ENCODE measurements at places on chromosomes 12 and 14.

DNA sequence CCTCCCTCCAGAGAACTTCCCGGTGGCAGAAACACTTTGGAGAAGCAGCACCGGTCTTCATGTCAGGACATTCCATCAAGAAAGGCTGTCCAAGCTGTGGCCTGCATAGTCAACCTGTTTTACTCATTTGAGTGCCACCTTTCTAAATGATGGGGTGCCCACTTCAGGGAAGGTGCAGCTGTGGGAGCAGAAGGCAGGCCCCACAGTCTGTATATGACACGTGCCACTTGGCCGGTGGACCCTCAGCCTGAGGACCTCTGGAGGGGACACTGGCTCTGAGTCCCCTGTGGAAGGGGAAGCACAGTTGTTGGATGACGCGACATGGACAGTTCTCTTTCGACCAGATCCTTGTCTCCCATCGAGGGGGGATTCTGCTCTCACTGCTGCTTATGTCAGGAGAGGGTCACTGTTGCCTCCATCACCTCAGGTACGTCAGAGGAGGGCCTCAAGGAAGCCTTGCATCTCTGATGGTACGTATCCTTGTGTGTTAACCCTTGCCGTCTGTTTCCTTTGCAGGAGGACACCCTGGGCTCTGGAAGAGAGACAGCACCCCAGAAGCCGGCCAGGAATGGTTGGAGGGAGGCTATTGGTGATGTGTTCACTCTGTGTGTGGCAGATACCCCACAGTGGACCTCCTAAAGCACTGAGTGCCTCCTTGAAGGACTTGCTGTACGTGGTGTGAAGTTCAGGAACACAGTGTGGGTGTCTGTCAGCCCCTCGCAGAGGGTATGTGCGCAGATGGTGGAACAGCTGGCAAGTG is 132.1 kb upstream of the RTL1 start:
- DNase-seq: no peak

DNA sequence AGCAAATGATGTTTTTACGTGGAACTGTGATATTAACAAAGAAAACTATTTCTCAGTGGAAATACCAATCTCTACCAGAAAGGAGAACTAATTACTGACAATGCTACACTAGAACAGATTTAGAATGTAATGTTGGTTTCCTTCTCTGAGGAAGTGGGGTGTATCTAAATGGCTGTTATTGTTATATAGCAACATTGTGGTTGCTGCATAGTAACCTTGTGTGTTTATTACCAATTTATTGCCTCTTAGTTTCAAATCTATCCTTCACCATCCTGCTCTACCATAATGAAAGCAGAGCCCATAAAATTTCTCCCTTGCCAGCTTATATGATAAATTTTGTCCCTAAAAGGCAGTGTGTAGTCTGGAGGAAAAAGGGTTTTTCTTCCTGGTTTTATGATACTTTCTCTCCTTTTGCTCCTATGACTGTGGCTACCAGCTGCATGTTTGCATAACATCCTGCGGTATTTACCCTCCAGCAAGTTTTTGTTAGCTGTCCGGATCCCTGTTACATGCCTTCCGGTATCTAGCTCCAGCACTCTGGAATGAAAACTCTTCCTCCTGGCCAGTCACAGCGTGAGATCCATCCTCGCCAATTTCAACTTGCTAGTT is 5.7 kb upstream of the KLRK1 start:
- peak; percentile 75 for DNase-seq

- peak; percentile 63 for DNase-seq
Measured at GRCh38 chr12:49644620-49644994, 21.2 kb downstream of the PRPF40B start.

- peak; percentile 41 for DNase-seq
Measured at GRCh38 chr12:12718381-12718759, 1.2 kb downstream of the CDKN1B start.

DNA sequence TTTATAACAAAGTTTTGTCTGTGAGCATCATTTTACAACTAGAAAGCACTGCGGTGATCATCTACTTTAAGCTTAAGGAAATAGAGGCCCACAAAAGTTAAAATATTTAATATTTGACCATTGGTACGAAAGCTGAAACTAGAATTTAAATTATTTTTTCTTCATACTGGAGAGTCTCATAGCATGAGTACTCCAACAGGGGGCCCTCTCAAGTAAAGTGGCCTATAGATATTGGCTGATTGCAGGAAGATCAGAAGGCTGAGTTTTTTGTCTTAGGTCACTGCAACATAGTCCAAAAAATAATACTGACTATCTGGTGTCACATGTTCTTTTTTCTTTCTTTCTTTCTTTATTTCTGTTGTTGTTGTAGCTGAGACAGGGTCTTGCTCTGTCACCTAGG is 75.3 kb upstream of the ZDHHC17 start:
- no peak for DNase-seq

- DNase-seq: peak; percentile 16
Measured at GRCh38 chr12:51721282-51721940, 127.1 kb downstream of the FIGNL2 start.

DNA sequence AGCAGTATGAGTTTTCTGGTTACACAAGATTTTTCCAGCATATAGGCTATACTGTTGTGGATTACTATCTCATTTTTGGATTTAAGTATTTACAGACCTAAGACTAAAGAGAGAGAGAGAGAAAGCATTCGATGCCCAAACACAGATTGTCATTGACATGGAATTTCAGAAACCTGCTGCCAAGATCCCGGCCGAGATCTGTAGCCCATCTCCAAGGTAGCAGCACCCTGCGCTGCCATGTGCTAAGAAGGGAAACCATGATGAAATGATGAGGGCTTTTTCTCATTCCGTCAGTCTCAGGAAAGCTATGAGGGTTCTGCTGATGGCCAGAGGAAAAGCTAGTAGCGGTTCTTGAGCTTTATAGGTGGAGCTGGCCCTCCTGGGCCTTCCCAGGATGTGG is 135.6 kb upstream of the EVL start:
- DNase-seq: no peak

DNA sequence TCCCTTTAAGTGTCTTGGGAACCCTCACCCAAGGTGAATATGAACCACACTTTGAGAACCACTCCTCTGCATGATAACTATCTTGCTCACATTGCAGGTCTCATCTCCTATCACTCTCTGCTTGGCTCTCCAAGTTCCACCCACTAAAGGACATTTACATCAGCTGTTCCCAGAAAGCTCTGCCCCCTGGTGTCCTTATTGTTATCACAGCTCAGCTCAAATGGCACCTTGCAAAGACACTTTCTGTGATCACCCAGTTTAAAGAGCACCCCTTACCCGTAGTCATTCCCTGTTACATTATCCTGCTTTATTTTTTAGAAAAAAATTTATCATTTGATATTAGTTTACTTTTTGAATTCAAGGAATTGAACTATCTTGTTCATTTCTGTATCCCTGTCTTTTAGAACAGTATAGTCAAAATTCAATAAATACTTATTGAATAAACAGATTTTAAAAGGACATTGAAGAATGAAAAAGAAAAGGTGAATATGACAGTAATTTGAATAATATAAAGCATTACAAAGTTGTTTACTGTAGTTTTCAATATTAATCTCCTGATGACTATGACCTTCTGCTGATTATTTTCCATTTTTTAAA is 20.5 kb upstream of the GUCY2C start:
- DNase-seq: peak; percentile 48

- no peak for DNase-seq
Measured at GRCh38 chr14:103849151-103849886, 1.9 kb upstream of the PPP1R13B start.

GRCh38 chr14:31927348-31927832 is 149.7 kb upstream of the ARHGAP5 start:
- peak; percentile 96 for DNase-seq

DNA sequence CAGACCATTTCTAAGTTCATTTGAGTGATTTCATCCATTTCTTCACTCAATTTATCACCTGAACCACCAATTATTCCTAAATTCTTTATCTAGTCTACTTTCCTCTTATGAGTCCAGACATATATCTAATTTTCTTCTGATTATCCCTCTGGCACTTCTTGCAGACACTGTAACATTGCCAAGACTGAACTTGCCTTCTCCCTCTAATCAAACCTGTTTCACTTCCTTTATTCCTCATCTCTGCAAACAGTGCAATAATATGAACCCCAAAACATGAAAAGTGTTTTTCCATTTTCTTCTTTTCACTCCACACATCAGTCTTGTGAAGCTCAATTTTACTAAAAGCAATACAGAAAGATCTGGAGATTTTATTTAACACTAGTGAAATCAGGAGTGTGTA is 37.8 kb upstream of the PTPRQ start:
- DNase-seq: no peak

DNA sequence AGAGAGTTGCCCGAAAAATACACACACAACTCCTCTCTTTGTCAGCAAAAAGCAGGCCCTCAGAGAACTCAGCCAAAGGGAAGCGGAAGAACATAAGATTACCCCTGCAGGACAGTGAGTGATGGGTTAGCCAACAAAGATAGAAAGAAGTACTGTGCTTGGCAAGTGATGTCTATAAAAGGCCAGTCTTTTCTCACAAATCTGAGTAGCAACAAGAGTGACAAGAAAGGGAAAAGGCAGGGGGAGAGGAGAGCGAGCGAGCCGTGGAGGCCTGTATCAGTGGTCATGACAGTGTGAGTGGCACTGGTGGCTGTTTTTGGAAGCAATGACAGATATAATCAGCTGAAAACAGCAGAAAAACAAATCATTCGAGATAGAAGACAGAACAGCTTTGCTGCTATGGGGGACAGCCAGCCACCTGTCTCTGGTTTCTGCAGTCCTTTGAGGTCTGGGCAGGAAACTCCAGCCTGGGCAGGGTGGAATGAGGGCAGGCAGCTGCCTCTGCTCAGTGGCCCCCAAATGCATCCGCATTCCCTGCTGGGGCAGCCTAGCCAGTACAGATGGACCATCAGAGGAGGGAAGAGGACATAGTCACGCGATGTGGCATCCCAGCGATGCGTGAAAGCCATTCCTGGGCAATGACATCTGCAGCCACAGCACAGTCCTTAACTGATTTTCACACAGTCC is 74.7 kb downstream of the TRIM9 start:
- DNase-seq: peak; percentile 86

- no peak for DNase-seq
Measured at GRCh38 chr14:105857220-105857825, 330.9 kb downstream of the TMEM121 start.

DNA sequence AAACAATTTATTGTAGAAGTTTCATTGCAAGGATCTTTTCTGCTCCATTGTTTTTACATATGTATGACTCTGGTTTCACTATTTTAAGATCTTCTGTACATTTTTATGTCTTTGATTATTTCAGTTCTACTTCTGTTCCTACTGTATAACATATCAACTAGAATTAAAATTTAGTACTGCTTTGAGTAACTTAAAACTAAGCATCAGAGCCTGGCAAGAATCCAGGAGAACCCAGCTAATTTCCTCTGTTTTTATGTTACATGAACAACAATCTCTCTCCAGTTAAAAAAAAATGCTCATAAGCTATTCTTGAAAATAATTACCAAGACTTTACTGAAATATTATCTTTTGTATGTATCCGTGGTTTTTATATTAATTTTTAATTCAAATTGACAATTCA is 370.7 kb downstream of the TMTC2 start:
- no peak for DNase-seq

DNA sequence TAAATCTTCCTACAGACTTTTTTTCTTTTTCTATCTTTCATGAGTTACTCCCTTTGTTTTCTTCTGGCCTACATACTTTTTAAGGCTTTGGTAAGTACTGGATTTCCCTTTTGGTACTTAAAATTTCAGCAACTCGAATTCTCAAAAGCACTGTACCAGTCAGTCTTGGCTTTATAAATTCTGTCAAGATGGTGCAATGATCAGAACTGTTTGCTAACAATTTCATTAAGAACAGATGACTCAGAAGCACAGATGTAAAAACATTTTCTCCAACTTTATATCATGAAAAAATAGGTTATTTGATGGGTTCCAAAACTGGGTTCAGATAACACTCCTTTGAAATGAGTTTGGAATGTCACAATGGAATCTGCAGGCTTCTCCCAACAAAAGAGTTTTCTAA is 1961.8 kb upstream of the FLRT2 start:
- DNase-seq: no peak

DNA sequence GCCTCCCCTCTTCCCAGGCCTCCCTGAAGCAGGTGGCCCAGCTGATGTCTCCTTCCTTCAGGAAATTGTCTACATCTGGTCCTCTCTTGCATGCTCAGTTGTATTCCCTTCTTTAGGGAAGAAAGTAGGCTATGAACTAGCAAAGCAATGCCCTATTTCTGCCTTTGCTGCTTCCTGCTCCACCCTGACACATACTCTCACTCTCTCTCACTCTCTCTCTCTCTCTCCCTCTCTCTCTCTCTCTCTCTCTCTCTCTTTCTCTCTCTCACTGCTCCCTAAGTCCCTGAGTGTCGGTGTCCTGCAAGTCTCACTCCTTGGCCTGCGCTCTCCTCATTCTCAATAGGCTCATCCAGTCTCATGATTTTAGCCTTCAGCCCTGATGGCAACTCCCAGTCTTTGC is 19.4 kb upstream of the PARP11 start:
- DNase-seq: no peak

DNA sequence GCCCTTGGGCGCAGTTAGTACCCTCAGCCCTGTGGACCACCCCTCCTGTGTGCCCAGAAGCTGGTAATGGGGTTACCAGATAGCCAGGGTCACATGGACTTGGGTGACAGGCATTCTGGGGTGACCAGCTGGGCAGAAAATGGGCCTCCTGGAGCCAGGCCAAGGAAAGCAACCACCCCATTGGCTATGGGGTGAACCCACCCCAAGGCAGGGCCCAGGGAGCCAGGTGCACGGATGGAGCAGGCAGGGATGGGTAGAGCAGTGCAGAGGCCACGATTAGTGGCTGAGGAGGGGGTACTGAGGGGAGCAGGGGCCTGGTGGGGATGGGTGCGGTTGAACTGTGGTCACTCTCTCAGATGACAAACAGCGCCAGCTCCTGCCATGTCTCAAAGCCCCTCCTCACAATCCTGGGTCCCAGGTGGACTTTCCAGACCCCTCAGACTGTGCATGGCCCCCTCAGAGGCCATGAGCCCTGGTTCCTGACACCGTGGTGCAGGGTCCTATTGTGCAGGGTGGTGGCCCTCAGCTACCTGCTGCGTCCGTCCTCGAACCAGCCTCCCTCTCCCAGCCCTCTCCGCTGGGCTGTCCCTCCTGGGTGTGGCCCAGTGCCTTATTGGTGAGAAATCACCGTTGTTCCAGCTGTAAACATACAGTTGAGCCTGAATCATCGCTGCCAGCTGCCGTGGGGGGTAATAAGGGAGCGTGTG is 23.4 kb upstream of the BEGAIN start:
- no peak for DNase-seq

- DNase-seq: peak; percentile 50
Measured at GRCh38 chr12:132428936-132429601, 60.9 kb upstream of the FBRSL1 start.

- no peak for DNase-seq
Measured at GRCh38 chr12:107066691-107067090, 26.7 kb downstream of the CRY1 start.

- DNase-seq: peak; percentile 23
Measured at GRCh38 chr14:46250113-46250703, 401.4 kb downstream of the RPL10L start.
